ENCODE measurements at places on chromosomes 13 and 19.

GRCh38 chr19:38699647-38700349 lies 44.5 kb downstream of the CAPN12 start:
- no peak for DNase-seq

DNA sequence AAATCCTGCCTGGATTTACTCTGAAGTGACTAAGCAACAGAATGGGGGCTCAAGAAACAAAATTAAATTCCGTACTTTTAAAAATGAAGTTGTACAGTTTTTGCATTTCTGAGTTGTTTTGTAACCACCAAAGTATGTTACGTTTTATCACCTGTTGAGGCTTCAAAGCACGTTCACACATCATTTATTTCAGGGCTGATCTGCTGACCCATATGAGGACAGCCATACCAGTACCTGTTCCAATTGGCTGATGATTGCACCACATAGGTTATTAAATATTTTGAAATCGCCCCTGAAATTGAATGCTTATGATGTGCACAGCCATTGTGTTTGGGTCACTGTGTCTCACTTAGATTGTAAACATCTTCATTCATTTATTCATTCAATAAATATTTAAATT lies 72.0 kb upstream of the FLT1 start:
- DNase-seq, result no peak

GRCh38 chr19:17235300-17235970 lies 9.4 kb downstream of the OCEL1 start:
- no peak for DNase-seq

DNA sequence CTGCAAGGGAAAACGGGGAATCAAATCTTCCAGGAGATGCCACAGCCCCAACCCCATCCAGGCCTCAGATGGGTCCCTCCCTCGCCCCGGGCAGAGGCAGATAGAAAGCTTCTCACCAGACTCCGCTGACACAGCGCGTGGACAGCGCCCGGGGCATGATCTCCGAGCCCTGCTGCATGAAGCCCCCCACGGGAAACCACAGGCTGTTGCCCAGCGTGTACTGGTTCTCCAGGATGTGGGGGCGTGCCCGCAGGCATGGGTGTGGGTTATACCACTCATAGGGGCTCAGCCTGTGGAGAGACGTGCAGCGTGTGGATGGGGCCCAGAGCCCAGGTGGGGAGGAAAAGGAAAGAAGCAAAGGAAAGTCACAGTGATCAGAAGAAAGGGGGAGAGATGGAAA lies 27.2 kb upstream of the ATP1A3 start:
- DNase-seq, result no peak

DNA sequence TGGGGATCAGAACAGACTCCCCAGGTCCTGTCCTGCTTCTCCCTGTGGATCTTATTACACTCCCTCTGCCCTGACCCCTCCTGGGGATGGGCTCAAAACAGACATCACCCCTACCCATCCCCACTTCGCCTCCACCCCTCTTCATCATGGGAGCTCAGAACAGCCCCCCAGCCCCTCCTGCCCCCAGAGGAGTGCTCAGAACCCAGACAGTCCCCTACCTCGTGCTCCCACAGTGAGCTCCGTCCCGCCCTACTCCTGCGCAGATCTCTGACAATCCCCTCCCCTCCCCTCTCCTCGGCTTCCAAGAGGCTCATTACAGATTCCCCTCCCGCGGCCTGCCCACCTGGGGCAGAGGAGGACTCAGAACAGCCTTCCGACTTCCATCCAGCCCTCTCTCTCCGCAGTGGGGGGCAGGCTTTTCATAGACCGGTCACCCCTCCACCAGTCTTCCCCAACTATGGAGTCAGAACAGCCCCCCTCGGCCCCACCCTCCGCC lies 6.1 kb downstream of the NXNL1 start:
- DNase-seq, result no peak

GRCh38 chr13:65787082-65787481 lies 1443.1 kb downstream of the PCDH9 start:
- no peak for DNase-seq

DNA sequence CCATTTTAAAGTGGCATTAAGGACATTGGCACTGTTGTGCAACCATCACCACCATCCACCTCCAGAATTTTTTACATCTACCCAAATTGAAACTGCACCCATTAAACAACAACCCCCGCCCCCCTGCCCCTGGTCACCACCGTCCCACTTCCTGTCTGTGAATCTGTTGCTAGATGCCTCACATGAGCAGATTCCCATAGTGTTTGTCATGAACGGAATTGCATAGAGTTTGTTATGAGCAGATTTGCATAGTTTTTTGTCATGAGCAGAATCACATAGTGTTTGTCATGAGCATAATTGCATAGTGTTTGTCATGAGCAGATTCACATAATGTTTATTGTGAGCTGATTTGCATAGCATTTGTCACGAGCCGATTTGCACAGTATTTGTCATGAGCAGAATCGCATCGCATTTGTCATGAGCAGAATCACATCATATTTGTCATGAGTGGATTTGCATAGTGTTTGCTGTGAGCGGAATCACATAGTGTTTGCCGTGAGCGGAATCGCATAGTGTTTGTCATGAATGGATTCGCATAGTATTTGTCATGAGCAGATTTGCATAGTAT lies 54.0 kb upstream of the GTF3A start:
- DNase-seq, result no peak

DNA sequence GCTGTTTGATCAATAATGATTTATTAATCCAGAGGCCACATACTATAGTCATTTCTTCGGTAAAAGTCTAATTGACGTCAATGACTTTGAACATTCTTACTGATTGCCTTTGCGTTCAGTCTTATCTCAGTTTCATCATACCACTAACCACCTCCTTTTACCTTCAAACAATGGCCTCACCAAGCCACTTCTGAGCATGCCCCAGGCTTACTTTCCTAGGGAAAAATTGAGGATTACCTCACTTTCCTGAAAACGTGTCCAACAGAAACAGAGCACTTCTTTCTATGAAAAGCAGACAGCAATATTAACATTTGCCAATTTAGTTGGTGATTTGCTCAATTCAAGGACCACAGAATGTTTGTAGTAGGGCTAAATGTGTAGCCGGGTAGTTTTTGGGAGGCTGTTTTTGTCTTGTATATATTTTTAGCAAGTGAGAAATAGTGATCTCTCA lies 157.6 kb downstream of the KLF5 start:
- DNase-seq, result no peak

DNA sequence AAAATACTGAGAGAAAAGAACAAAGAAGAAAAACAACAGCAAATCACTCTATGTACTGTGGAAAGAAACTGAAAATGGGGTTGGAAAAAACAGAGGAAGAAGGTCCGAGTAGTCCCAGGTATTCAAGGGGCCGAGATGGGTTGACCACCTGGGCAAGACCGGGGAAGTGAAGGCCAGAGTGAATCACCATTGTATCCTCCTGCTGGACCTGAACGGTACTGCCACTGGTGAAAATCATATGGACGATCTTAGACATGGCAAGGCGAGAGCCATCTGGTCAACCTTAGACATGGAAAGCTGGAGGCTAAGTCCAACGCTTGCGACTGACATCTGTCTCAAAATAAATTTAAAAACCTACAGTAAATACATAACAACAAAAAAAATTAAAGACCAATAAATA lies 44.4 kb upstream of the ZNF91 start:
- no peak for DNase-seq

DNA sequence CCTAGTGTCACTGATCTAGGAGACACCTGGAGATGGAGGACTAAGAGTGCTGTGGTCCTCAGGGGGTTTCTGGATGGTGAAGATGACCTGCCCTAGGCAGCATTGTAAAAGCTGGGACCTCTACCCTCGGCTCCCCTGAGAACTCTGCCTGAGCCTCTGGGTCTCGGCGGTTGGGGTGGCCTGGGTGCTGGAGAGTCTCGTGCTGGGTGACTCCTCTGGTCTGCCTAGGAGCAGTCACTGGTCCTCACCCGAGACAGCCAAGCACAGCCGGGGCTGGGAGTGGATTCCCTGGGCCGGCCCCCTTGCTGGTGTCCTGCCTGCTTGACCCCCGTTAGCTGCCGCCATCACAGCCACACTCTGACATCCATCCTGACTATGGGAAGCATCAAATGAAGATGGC lies 6.7 kb downstream of the KCTD15 start:
- DNase-seq, result no peak

DNA sequence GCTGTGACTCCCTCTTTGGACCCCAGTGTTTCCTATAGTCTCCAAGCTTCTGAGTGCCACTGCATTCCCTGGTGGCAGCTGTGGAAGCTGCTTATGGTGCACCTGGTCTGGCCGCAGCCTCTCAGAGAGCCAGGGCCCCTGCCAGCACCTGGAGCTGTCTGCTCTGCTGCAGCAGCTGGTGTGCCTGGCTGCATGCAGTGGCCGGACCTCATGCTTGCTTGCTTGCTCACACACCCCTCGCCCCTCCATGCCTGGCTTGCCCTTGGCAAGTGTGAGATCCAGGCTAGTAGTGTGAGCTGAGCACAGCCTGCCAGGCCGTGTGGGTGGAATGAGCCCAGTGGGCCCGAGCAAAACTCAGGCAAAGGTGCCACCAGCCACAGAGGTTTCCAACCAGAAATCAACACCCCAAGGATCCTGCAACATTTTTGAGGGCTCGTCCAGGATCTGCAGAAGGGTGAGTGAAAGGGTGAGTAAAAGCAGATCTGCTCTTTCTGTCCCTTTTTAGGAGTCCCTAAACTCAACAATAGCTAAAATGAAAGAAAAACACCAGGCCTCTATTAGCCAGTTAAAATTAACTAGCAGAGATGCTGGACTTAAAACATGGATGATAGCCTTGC lies 7.6 kb upstream of the MLLT1 start:
- DNase-seq, result no peak

- DNase-seq, result no peak
Measured at GRCh38 chr13:45060062-45060461, 60.2 kb upstream of the GTF2F2 start.

GRCh38 chr19:29745253-29745652 lies 30.2 kb upstream of the C19orf12 start:
- no peak for DNase-seq

- DNase-seq, result no peak
Measured at GRCh38 chr19:32104153-32104849, 241.1 kb upstream of the ZNF507 start.

GRCh38 chr19:50268041-50268440 lies 61.1 kb downstream of the KCNC3 start:
- no peak for DNase-seq

GRCh38 chr13:79398915-79399314 lies 7.1 kb downstream of the RBM26 start:
- DNase-seq, result no peak

DNA sequence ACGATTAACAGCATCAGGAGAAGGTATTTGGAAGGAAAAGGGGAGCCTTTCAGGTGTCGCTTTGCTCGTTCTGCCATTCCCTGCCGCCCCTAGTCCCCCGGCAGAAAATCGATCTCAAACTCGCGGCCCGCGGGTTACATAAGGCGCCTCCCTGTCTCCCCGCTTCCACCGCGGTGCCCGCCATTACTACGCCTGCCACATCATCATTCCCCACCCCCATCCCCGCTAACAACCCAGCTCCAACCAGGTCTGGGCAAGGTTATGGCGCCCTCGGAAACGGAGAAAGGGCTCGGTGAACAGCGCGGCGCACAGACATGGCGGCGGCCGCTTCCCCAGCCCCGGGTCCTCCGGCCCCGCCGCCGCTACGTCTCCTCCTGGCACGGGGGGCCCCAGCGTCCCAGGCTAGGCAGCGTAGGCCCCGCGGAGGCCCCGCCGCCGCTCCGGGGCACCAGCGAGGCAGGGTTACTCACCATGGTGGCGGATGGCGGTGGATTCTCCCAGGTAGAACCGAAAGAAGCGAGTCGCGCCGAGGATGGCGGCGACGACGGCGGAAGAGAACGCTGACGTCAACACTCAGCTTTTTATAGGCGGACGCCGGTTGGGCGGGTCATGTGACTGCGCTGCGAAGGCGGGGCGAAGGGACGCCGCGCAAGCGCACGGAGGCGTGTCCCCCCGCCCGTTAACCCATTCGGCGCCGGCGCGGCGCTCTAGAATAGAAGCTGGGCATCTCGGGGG lies at the start of gene EEF2:
TSS of gene EEF2 (minus strand) at position 556 of the 735 bp plus-strand sequence. CDS start at position 473, 83 bp downstream.
- peak; percentile 35 for DNase-seq

GRCh38 chr13:41937388-41937787 lies 23.5 kb downstream of the VWA8 start:
- no peak for DNase-seq

DNA sequence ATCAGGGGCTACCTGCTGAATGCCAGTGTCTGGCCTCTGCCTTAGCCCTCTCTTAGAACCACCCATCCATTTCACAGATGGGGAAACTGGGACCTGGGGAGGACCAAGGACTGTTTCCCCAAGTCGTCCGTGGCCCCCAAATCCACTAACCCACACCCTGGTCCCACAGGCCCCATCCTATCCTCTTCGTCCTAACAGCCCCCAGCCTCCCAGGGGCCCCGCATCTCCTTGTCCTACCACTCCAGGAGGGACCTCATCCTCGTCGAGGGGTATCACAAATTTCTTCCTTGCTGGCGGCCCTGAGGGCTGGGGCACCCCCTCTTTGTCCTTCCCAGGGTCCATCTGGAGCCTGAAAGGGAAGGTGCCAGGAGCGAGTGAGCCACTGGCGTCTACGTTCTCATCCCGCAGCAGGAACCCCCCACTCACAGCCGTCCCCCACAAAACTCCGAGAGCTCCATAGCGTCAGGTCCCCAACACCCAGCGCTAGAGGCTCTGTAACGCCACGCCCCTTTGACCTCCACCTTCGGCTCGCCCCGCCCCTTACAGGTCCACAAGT lies 606 bp downstream of the ERCC1 start:
- DNase-seq, result no peak

DNA sequence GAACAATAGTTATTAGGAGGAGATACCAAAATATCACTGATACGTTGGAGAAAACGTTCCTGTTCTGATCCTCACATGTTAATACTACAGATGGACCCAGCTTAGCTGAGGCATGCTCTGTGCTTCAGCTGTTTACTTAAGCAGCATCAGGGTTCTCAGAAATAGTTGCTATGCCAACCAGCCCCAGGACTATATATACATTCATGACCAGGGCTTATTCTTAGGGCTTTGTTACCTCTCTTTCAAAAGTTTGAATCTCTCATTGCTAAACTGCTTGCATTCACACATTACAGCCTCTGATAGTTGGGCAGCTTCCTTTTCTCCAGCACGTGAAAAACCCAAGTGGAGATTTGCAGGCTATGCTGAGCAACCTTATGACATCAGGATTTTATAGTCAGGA lies 800.4 kb downstream of the DIAPH3 start:
- no peak for DNase-seq

- DNase-seq, result no peak
Measured at GRCh38 chr19:22066886-22067285, 14.6 kb downstream of the ZNF257 start.

- no peak for DNase-seq
Measured at GRCh38 chr13:36685927-36686326, 12.1 kb downstream of the SERTM1 start.

All from esophagus squamous epithelium (tissue), 5 donors.